ENCODE measurements at places on chromosomes 2 and 18.

GRCh38 chr2:121584741-121585140, 54.1 kb downstream of the RNU4ATAC start:
- no peak for DNase-seq

- DNase-seq: no peak
These were observed 178.0 kb downstream of the DLGAP1 start for GRCh38 chr18:4276953-4277585.

GRCh38 chr18:63265326-63265725, 54.2 kb downstream of the BCL2 start:
- no peak for DNase-seq

DNA sequence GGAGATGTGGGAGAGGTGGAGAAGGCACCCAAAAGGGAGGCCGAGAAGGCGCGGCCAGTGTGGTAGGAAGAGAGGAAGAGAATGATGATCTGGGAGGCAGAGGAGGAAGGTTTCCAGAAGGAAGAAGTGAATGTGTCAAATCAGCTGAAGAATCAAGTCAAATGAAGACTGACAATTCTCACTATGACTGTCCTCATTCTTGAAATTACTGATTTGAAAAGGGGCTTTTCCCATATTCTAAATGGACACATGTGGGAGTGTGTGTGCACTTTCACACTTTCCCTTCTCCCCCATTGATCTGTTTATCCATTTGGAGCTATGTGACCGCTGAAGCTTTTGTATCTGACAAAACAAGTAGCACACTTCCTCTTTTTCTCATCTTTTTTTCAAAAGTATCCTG, 6.1 kb downstream of the AFF3 start:
- DNase-seq: no peak

GRCh38 chr2:105187531-105187930, 54.0 kb upstream of the GPR45 start:
- no peak for DNase-seq

GRCh38 chr2:223860809-223861738, 23.7 kb upstream of the AP1S3 start:
- no peak for DNase-seq

- DNase-seq: no peak
These were observed 17.2 kb upstream of the LYPD6B start for GRCh38 chr2:149021271-149021719.
